ENCODE measurements at places on chromosomes 7 and 10.
A peak's percentile ranks its signal among the peaks of the same experiment; 100 is the strongest.

DNA sequence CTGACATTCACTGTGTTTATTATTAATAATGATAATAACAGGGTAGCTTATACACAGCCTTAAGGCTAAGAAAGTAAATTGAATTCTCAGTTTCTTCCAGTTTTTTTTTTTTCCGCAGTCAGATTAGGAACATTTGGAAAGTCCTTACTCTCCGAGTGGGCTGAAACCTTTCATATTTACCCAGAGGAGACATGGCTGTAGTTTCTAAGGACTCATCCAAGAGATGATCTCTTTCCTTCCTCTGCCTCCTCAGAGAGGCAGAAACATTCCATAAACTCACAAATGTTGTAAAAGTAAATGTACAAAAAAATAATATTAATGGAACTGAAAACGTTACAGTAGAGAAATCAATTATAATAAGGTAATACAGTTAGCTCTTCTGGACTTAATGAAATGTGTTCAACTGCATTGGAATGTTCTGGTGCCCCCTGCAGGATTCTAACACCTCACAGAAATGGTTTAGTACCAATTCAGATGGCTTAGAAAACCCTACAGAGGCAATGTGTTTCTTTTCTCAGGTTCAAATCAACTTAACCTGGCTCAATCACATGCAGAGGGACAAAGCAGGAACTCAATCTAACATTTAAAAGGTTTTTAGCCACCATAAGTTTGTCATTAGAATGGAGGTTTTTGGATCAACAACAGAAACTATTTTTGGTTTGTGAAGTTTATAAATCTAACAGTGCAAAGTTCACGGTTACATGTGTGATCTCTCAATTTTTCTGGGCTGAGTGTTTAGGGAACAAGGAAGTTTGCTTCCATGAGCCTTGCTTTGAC is 71.7 kb downstream of the ICA1 start:
- peak; percentile 53 for DNase-seq

DNA sequence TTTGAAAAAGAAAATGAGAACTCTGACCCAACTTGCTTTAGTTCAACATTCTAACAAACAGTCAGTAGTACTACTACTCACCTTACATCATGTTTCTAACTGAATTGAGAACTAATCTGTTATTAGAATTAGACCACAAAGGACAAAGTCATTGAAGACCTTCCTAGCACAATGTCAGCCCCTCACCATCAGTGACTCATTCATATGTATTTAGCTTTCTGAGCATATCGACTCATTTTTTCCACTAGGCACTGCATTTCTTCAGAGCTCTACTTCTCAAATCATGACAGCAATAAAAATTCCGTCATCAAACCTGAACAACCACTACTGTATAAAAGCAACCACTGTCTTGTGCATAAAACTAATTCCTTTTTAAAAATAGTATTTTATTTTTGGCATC is 4.4 kb upstream of the LRRN3 start:
- DNase-seq = no peak

DNA sequence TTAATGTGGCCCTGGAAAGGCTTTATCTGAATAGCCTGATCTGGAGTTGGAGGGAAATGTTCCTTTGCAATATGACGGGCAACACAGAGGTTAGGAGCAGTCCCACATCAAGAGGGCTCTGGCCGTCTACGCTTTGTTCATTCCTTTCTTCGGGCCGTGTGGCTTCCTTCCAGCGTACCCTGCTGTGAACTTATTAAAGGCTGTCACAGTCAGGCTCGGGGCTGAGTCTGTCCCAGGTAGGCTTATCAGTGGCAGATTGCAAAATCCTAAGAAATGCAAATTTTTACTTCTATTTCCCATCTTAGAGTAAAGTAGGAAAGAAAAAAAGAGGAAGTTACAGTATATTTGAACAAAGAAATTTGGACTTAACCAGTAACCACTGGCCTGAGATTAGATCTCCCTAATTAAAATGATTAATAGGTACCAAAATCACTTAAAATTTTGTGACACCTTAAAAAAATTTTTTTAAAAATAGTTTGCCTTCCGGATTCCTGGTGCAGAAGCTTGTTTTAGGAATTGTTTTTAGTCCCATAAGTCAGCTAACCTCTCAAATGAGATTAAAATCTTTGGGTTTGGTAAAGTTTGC is 453.1 kb upstream of the MKI67 start:
- DNase-seq = no peak

GRCh38 chr10:94129393-94130130 is 135.8 kb downstream of the PLCE1 start:
- DNase-seq = no peak

DNA sequence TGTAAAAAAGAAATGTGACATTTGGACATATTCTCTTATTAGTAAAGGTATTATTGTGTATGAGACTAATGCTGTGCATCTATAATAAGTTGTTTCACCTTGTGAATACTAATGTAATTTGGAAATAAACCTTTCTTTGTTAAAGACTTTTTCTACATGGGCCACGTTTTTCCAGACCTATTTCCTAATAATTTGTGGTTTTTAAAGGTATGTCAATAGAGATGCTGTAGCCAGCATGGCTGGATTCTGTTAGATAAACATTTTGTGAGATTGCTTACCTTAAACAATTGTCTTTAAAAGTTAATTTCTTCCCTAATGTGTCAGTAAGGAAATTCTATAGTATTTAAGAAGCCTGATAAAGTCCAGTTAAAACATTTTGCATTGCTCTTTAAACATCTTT is 56.0 kb downstream of the KAT6B start:
- no peak for DNase-seq

- no peak for DNase-seq
These were observed 8.7 kb downstream of the TAF3 start for GRCh38 chr10:7826971-7827370.

DNA sequence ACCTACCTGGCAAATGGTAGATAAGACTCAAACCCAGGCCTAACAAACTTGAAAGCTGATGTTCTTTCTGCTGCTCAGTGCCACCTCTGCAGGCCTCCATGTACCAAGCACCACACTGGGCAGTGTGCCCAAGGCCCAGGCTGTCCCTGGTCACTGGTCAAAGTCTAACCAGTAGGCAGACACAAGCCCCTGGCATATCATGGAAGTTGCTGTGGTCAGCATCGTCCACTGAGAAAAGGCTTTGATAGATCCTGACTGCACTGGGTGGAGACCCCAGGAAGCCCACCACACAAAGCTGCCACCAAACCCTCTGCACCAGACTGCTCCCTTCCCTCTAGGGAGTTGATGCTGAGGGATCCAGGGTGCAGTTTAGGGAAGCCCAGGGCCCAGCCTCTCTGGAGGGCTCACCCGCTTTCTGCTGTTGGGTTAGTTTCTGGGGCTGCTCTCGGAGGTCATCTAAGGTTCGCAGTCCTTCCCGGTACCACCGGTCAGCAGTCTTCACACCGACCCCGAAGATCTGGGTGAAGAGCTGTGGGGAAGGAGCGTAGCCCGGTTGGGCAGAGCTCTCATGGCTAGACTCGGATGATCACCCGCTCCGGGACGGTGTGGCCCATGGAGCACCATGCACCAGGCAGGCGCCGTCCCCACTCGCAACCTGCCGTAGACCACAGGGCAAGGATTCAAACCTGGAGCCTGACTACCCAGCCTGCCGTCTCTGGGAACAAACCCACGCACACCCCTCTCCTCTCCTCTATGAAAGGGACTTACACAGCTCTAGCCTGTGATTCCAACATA is 6.0 kb downstream of the POLM start:
- DNase-seq = no peak

- DNase-seq = no peak
These were observed 9.3 kb downstream of the ITGA8 start for GRCh38 chr10:15710455-15710854.

- DNase-seq = no peak
These were observed 147.9 kb upstream of the FRMD4A start for GRCh38 chr10:14478604-14479003.

- DNase-seq = no peak
These were observed 3.3 kb downstream of the GRID1 start for GRCh38 chr10:86363184-86363832.

DNA sequence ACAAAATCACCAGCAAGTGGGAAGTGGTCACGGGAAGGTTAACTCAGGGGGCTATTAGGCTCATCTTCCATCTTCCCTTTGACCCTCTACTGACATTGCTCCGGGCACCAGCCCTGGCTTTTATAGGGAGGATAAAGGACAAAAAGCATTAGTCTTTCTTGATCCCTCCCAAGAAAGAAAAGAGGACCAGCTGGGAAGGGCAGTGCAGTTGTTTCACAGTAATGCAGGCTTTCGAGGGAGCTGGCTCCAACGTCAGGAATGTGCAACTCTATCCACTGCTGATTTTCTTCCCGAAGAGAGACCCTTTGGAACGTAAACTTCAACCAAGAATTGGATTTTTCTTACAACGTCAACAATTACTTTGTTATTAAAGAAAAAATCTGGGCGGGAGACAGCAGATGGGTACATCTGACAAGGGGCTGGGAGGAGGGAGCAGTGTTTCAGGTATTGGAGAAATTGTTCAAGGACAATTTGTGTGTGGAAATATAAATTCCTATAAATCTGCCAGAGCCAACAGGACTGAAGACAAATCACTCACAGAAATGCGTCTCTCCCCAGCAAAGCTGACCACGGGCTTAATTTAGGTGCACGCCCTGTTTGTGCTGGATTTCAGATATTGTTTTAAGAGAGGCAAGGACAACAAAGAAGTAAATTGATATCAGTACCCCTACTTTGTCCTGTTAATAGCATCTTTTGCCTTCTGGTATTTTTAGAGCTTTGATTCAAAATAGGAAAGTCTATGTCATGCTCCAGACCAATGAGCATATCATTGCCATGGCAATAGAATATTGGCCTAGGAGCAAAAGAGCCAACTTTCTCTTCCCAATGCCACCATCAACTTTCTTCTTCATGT is 23.4 kb upstream of the ARID5B start:
- no peak for DNase-seq

GRCh38 chr10:78190051-78190825 is 156.6 kb downstream of the RPS24 start:
- no peak for DNase-seq

- DNase-seq = no peak
These were observed 51.2 kb upstream of the FXYD4 start for GRCh38 chr10:43320226-43320625.

- no peak for DNase-seq
These were observed 59.6 kb upstream of the ZNF33B start for GRCh38 chr10:42697926-42698325.
